AG09319 (cell line): ENCODE measurements at places on chromosomes 3 and 15.

- no peak for DNase-seq
Measured at GRCh38 chr3:172132159-172132586, 92.8 kb downstream of the FNDC3B start.

- DNase-seq = no peak
Measured at GRCh38 chr3:50334339-50335075, 6.1 kb downstream of the RASSF1 start.

GRCh38 chr15:57503911-57504598 lies 87.6 kb upstream of the MYZAP start:
- DNase-seq = no peak

GRCh38 chr3:42247576-42248027 lies 18.4 kb downstream of the CCK start:
- peak; percentile 15 for DNase-seq

- no peak for DNase-seq
Measured at GRCh38 chr15:27955087-27955486, 144.0 kb downstream of the OCA2 start.

DNA sequence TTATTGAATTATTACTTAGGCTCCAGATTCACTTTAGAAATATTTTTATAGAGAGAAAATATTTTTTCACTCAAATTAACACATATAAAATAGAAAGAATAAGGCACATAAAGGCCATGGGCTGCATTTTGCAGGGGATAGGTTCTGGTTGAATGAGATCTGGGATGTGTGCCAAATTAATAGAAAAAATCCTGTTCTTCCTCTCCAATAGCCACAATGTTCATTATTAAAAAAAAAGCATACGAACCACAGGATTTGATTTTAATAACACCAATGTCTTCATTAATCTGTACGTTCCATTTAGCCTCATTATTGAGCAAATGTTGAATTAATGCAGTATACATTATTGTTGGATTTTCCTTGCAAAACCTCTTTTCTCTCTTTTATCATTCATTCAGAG lies 622.8 kb upstream of the AGTR1 start:
- DNase-seq = no peak
